ENCODE measurements at places on chromosomes 3 and 15.

DNA sequence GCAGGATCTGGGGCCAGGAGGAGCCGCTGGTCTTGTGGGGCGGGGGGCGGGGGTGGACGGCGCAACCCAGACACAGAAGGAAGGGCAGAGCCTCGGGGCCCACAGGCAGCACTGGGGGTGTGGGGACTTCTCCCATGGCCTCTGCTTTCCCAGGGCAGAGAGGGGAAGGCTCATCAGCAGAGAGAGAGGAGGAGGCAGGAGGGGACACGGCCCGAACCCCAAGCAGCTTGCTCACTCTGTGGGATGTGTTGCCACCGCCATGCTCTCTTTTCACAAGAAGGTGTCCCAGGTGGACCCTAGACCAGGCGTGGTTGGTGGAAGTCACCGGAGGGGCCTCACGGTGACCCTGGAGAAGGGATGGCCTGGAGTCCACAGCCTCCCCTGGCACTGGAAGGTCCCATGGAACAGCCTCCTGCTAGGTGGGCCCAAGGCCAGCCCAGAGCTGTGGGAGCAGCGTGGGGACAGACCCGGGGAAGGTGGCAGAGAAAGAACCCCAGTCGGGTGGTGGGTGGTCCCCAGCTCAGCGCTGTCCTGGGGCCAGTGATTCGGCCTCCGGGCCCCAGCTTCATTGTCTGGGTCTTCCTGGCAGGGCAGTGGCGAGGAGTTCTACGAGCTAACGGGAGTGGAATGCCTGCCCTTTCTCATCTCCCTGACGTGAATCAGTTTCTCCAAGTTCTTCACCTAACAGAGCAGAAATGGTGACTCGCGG is 46.8 kb upstream of the PCSK6 start:
- no peak for DNase-seq

GRCh38 chr3:134132961-134133360 is 103.2 kb upstream of the SLCO2A1 start:
- no peak for DNase-seq

DNA sequence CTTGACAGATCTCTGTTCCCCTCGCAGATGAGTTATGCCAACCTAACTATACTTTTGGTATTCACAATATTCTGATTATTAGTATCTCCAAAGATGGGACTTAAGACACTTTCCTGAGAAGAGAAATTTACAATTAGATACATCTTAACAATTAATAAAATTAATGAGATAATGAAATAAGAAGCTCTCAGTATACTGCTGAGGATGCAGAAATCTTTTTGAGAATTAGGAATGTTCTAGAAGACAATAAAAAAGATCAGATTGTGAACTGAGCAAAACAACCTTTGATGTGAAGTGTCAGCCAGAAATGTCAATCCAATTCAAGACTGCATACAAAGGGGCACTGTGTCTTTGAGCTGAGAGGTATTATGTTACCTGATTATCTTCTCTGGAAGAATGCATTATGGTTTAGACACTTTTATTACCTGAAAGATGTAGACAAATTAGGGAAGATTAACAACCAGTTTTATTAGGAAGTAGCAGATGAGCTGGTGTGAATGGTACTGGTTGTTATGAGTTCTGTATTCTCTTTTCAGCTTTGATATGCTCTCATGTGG is 262.9 kb downstream of the TIGIT start:
- DNase-seq = no peak

DNA sequence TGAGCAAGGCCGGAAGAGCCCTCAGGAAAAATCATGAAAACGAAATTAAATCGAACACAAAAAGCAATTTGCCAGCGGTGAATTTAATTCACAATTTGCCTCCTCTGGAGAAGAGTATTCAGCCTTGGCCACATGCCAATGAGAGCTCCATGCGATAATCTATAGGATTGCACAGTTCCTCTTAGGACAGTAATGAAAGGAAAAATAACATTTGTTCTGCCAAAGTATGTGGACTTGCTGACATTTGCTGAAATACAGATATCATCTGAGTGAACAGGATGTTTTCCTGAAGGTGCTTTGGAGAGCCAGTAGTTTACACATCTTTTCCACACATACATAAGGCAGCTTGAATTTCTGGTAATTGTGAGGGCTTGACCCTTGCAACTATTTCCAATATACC is 188.6 kb upstream of the PDZRN3 start:
- DNase-seq = no peak

DNA sequence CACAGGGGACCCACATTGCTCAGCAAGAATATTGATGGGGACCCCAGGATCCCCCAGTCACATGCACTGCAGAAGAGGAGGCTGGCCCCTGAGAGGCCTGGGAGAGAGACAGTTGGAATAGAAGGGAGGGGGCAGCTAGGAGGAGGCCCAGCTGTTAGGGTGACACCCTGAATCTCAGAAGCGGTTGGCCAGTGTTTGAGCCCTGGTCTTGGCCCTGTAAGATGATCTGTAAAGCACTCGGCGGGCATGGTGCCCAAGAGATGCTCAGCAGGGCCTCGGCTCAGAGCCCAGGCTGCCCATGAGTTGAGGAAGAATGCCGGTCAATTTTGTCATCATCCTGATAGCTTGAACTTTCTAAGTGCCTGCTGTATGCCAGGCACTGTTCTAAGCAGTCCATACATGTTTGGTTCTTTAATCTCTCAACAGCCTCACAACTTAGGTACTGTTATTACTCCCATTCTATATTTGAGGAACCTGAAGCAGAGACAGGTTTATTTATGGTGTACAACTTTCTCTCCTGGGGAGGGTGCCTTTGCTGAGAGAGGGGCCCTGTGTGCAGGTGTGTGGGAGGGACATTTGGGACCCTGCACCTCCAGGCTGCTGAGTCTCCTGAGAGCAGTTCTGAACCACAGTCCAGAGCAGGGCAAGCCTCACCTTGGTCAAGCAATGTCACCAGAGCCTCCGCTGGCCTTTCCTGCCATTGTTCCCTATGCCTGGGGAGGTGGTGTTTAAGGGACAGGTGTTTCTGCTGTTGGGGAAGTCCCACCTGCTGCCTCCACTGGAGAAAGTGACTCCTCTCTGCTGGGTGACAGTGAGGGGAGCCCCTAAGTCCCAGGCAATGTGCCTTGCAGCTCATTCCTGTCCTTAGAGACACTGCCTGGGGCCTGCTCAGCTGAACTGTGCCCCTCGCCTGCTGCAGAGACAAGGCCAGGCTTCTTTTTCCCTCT is 26.0 kb downstream of the SLC6A6 start:
- DNase-seq = no peak

DNA sequence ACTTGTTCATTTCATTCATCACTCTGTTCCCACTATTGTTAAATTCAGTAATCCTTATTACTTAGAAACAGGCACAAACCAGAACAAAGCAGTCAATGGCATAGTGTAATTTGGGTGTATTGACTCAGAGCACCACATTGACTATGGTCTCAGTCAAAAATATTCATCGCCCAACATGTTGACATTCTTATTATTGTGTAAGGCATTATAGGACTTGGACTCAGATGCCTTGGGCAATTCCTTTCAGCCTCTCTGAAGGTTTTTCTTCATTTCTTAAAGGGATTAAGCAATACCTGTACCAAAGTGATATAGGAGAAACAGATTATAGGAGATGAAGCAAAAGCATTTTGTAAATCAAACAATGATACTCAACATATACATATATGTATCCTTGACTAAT is 114.7 kb upstream of the BHLHE40 start:
- DNase-seq = no peak

- no peak for DNase-seq
Observed at GRCh38 chr3:74763830-74764229, 149.4 kb upstream of the CNTN3 start.

GRCh38 chr3:37498126-37499039 is 324.0 kb upstream of the LRRFIP2 start:
- peak; percentile 57 for DNase-seq

DNA sequence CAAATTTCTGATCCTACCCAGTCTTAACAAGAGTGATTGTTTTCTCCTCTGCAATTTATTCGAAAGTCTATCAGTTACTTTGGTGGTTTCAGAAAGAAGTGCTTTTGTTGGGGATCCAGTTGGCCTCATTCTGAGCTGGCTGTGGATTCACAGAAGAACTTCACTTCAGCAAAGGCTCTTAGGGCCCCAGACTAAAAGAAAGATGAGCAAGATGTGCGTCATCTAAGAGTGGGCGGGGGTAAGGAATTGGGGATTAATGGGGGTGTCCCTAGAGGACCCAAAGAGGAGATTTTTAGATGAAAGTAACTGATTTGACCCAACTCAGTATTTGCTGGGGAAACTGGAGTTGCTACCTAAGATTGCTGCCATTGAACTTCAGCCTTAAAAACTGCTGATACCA is 63.9 kb upstream of the TSEN2 start:
- DNase-seq = no peak

DNA sequence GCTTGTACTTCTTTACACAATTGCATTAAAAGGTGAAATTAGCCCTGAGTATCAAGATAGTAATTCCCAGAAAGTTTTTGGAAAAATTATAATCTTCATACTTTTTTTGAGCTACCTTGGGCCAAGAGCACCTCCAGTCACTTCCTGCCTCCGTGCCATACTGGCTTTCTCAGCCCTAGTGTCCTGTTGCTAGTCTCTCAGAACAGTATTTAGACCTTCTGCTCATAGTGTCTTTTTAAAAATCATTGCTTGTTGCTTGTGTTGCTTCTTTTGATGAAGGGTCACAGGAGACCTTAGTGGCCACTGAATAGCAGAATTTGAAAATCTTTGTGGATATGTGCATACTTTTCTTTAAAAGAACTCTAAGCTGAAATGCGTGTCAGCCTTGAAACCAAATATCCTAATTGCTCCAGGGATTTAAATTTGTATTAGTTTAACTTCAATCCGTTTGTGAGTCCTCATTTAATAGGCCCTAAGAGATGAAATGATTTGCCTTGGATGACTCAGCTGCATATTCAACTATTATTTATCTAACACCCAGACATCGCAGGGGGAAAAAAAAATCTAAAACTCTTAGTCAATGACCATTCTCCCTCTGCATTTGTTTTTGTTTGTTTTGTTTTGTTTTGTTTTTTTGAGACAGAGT is 29.1 kb upstream of the LXN start:
- no peak for DNase-seq

DNA sequence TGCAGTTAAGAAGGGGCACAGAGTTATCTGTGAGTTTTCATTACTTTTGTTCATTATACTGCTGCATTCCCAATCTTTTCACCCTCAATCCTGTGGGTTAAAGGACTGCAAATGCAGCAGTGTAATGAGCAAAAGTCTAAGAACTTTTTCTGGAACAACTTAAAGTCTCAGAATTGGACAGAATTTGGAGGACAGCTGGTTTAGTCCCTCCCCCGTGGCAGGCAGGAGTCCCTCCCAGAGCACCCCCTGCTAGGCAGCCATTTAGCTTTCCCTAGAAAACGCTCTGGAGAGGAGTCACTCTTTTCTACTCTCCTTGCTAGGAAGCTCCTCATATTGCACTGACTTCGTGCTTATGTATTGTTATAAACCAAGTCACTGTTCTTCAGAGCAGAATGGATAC is 156.3 kb upstream of the UBE2E1 start:
- no peak for DNase-seq

GRCh38 chr15:46703871-46704637 is 1013.3 kb upstream of the SEMA6D start:
- no peak for DNase-seq

- DNase-seq = no peak
Observed at GRCh38 chr3:40763807-40764206, 239.0 kb downstream of the ZNF621 start.

DNA sequence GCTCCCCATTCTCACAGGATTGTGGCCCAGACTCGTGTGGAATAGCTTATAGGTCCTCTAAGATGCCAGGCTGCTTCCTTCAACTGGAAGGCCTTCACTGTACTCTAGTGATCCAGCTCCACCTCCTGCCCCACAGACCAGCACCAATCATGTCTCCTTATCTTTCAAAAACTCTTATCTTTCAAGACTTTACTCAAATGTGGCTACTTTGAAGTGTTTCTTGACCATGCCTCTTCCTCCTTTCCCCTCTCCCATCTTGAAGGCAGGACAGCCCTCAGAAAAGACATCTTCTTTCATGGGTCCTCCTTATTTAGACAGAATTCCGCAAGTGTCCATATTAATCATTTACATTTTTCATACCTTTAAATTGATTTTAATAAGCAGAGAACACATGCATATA is 142.3 kb downstream of the CHST2 start:
- DNase-seq = no peak

DNA sequence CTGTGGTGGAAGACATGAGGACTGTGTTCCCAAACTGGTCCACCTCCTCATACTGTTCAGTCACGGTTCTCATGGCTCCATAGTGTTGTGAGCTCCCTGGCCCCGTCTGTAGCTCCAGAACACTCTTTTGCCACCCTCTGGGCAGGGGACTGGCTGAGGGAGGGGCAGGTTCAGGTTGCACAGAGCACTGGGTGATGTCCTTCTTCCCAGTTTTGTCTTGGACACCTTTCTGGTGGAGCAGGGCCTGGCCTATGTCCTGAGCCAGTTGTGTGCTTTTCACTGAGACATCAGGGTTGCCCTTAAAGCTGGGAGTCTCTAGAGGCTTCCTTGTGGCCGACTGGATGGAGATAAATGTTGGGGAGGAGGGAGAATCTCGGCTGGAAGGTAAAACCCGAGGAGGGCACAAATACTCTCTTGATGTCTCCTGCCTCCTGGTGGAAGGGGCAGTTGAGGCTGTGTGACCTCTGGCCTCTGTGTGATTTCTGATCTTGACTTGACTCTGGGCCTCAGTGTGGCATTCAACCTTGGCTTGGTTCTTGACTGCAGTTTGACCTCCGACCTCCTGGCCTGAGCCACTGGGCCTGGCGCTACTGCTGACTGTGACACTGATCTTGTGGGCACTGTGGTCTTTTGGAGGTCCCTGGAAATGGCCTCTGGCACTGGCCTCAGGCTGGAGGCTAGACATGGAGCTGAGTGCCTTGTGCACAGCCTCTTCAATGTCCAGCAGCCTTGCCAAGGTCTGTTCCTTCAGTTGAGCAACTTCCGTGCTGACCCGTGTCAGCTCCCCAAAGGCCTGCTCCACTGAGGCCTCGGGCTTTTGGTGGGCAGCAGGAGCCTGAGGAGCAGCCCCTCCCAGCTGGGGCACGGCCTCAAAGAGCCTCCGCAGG is 8.1 kb downstream of the XIRP1 start:
- no peak for DNase-seq

- no peak for DNase-seq
Observed at GRCh38 chr3:133413161-133414020, 13.5 kb downstream of the BFSP2 start.

GRCh38 chr15:45171912-45172311 is 15.9 kb downstream of the SHF start:
- DNase-seq = no peak

GRCh38 chr3:195263193-195263924 is 7.6 kb downstream of the XXYLT1 start:
- no peak for DNase-seq

GRCh38 chr15:76267077-76267476 is 44.2 kb downstream of the ETFA start:
- DNase-seq = no peak

Measured in NCI-H187 treated with DMSO at 0.1 percent for 48 hours (cell line).